ENCODE measurements at places on chromosomes 1 and 21.
A peak's percentile ranks its signal among the peaks of the same experiment; 100 is the strongest.

GRCh38 chr1:34639701-34640100 lies 115.1 kb upstream of the GJB5 start:
- DNase-seq: no peak

DNA sequence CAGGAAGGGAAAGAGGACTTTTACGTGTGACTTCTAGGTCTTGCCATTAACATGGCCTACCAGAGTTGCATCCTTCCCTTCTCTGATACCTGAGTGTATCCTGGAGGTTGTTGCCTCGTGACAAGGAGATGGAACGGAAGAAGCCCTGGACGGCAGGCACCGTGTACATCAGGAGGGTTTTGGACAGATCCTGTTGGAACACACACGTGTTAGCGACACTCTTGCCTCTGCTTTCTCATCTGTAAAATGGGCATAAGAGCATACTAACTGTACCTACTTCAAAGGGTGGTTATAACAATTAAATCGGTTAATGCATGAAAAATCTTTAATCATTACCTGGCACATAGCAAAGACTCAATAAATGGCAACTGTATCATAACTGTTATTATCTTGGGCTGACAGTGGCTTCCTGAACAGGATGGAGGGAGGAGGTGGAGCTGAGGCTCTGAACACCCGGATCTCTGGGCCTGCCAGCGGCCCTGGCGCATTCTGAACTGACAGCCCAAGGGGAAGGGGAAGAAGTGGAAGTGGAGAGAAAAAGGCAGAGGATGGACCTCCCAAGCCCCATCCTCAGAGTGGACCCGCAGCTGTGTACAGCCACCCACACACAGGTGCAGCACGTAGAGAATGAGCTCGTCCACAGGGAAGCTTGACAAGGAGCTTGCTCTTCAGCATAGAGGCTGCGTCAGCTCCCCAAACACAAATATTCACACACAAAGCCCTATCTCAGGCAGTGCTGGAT lies 30.2 kb upstream of the EXOSC10 start:
- no peak for DNase-seq

- no peak for DNase-seq
Measured at GRCh38 chr1:4825800-4826450, 171.5 kb downstream of the AJAP1 start.

GRCh38 chr1:158149577-158150269 lies 31.0 kb upstream of the CD1D start:
- peak; percentile 92 for DNase-seq

- no peak for DNase-seq
Measured at GRCh38 chr1:30762930-30763650, 5.5 kb upstream of the LAPTM5 start.

- no peak for DNase-seq
Measured at GRCh38 chr1:48851638-48852037, 74.9 kb upstream of the BEND5 start.

GRCh38 chr1:183645531-183645930 lies 7.6 kb downstream of the APOBEC4 start:
- no peak for DNase-seq
